ENCODE measurements at places on chromosomes 4 and X. TPM values are rescaled to one million over a fixed set of nuclear protein-coding genes. Genes with fewer than 3 reads are reported as not detected.

- DNase-seq = no peak
These were observed 1.4 kb downstream of the ARHGEF6 start for GRCh38 chrX:136779346-136779781.

- DNase-seq = no peak
These were observed 7.4 kb downstream of the LPAR4 start for GRCh38 chrX:78754917-78755316.

The SYTL5 gene
- total RNA-seq = 4.4 TPM

DNA sequence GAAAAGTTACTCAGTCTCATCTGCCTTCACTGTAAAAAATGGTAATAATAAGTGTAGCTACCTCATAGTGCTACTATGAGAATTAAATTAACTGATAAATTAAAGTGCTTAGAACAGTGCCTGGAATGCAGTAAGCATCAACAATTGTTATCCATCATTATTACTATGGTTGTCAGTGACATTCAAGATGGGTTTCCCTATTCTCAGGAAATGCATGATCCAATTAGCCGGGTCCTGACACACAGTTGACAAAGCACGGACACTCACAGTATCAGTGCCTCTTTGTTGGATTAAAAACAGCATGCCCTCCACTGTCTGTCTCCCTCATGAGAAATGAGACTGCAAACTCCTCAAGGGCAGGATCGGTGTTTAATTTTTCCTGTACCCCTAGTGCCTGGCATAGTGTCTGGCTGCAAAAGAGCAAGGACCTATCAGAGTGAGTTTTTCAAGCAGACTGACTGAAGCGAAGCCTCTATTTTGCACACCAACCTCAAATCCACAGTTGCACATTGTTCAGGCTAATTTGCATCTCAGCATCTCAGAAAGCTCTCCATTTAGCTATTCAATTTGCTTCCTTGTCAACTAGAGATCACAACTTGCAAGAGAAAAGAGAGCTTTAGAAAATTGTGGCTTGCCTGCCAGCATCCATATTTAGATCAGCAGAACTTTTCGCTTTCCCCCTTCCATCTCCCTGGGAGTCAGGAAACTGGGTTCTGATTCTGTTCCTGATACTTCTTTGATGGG is 122.9 kb downstream of the LDB2 start:
- DNase-seq = no peak

DNA sequence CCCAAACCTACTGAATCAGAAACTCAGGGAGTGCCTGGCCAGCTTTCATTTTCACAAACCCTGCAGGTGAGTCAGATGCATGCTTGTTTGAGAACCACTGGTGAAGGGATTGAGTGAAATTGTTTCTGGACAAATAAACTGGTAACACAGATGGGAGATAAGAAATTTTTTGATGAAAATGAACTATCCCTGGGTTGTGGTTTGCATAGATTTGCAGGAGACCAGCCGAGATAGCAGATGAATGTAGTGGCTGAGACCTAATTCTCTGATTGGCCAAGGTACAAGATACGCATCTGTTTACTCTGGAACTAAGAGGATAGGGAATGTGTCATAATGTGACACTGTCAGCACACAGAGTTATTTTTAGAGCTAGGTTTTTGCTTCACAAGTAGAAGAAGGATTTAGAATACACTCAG is 117.8 kb upstream of the NOCT start:
- no peak for DNase-seq
